Globus pallidus (tissue), 1 donor: ENCODE measurements at places on chromosomes 3 and 15.

DNA sequence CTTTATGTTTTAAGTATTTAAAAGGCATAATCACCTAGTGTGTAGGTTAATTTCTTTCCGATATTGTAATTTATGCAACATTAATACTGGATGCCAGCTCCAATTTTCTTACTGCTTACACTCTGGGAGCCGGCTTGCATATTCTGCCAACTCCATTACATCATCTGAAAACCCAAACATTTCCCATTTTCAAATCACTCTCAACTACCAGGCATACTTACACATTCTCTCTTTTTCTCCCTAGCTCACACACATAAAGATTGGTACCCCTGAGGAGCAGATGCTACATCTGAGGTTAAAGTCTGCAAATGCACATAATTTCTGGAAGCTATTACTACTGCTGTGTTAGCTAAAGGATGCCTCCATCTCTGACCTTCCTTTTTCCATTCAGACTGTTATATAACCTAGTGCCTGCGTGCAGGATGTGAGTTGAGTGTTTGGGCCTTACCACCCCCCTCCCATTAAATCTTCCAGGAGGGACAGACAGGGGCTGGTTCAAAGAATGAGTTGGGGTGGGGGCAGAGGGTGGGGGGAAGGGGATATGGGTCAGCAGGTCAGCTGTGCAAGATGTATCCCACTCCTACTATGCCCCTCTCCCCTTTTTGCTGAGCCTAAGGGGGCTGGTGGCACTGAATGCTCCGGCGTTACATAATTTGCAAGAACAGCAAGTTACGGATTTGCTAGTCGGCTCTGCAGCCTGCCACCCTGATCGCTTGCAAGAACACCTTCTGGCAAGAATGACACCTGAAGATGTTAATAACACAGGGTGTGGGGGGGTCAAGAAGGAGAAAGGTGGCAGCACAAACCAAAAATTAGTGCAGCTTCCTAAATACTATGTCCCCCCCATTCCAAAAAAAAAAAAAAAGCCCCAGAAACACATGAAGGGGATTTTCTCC is 2.5 kb downstream of the RORA start:
- DNase-seq = no peak

- no peak for DNase-seq
Measured at GRCh38 chr3:16513141-16514020, at the start of gene RFTN1. TSS of gene RFTN1 (minus strand) at chr3:16513699. CDS start at chr3:16493869, 19,830 bp downstream.

GRCh38 chr3:192482391-192482790 is 244.9 kb downstream of the FGF12 start:
- no peak for DNase-seq

DNA sequence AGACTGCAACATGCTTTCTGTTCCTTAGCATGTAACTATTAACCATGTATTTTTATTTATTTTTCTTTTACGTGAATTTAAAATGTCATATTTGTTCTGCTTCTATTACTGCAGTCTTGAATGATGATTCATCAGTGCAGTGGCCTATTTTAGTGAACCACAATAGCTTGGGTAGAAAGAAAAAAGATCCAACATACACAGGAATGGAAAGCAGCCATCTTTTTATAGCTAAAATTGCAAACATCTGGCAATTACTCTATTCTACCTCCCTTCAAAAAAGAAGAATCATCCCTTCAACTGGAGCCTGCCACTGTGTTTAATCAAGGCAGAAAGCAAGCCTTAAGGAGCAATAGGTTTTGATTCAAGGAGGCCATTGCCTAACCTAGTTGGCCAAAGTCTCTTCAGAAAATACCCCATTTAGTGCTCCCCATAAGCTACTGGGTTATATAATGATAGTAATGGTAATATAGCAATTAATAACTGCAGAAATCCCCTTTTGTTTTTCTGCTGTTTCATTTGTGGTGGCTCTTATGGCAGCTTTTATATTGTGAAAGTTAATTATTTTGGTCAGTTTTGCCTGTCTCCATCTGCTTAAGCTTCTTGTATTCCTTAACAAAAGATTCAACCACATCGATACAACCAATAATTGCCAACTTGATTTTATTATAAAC is 267.3 kb downstream of the LPP start:
- no peak for DNase-seq

- DNase-seq = no peak
Measured at GRCh38 chr3:11651477-11651876, 7.8 kb upstream of the VGLL4 start.

- DNase-seq = no peak
Measured at GRCh38 chr3:133394561-133395311, 5.1 kb upstream of the BFSP2 start.

GRCh38 chr3:155227141-155227540 is 66.3 kb downstream of the STRIT1 start:
- no peak for DNase-seq

GRCh38 chr3:171380711-171381425 is 79.3 kb downstream of the TNIK start:
- no peak for DNase-seq

DNA sequence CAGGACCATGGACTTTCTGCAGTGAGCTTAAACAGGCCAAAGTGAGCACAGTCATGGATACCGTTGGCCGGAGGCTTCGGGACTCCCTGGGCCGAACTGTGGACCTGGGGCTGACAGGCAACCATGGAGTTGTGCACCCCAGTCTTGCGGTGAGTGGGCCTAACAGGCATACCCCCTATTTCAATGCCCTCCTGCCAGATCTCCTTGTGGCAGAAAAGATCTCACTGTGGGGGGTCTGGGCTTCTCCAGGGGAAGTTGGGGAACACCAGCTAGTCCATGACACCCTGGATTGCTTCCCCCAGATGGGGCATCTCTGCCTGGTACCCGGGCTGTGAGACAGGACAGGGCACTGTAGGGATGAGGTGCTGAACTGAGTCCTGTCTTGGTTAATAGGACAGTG is 29.5 kb downstream of the ACAD9 start:
- DNase-seq = no peak

DNA sequence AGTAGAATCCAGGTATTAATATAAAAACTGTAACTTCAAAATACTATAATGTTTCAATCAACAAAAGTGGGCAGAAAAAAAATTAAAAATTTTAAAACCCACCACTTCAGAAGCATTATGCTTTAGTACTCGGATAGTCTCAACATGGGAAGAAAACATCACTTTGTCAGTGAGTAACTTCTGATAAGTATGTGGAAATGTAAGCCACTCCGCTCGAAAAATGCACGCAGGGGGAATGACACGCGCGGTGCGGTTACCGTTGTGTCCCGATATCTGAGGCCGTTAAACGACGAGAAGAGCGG is 656 bp downstream of the NGLY1 start:
- no peak for DNase-seq

DNA sequence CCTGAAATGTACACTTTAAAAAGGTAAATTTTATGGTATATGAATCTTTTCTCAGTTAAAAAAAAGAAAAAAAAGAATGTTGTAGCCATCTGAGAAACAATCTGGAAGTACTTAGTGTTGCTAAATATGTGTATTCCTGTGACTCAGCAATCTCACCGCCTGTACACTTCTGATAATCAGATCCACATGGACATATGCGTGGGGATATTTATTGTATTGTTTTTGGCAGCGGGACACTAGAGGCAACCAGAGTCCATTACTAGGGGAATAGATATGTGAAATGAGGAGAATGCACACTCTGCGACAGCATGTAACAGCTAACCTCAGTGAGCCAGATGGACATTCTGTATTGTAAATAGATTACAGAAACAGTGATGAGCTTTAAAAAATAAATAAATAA is 65.4 kb downstream of the AQP9 start:
- no peak for DNase-seq
